NCI-H69 (cell line): ENCODE measurements at places on chromosomes 4 and X.
A peak's percentile ranks its signal among the peaks of the same experiment; 100 is the strongest.

- peak; percentile 26 for DNase-seq
Observed at GRCh38 chrX:8179656-8180055, 8.6 kb upstream of the VCX2 start.

DNA sequence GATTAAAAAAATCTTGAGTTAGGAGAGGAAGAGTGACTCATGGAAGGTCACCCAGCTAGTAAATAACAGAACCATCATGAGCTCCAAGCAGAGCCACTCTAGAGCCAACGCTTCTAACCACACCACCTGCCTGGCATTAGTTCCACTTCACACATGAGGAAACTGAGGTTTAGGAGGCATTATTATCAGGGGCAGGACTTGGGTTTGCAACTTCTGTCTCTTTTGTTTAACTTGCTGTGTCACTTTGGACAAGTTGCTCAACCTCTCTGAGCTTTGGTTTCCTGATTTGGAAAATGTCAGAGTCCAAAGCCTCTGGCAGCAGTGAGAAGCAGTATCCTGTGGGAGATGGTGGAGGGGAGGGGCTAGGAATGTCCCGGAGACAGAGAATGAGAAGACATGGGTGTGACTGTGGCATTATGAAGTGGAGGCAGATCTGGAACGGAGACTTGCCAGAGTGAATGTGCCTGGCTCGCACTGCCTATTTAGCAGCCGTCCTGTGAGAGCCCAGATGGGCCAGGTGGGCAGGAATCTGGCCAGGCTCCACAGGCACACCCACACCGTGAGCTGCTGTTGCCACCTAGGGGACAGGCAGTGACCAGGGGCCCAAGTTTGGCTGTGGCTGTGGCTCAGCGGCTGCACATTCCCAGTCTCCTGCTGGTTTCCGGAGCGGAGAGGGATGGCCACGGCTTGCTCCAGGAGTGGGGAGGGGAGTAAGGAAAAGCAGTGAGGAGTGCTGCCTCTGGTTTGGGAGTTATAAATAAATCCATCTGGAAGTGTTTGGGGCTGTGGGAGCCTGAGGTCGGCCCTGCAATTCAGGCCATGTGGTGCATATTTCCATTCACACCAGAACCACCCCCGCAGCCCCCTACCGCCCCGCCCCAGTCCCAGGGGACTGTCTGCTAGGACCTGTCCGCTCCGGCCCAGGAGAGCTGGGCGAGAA is 93.4 kb downstream of the NHSL2 start:
- DNase-seq = no peak

GRCh38 chr4:53563824-53564223 is 27.5 kb downstream of the LNX1 start:
- peak; percentile 3 for DNase-seq

DNA sequence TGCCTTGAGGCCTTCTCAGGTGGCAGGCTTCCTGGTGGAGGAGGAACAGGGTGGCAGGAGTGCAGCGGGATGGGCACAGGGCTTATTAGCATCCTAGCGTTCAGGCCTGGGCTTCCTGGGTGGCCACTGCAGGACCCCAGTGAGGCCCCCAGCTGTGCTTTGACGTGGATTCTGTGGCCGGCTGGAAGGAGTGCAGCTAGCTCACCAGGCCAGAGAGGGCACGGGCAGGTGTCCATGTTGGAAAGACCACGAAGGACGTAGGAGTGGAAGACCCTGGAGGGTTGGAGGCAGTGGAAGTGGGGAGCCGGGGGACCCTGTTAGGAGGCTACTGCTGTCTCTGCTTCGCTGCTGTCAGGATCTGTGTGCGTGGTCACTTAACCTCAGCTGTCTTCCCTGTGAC is 13.3 kb upstream of the TADA2B start:
- no peak for DNase-seq

- DNase-seq = no peak
Observed at GRCh38 chrX:9693307-9694001, 72.2 kb downstream of the GPR143 start.

DNA sequence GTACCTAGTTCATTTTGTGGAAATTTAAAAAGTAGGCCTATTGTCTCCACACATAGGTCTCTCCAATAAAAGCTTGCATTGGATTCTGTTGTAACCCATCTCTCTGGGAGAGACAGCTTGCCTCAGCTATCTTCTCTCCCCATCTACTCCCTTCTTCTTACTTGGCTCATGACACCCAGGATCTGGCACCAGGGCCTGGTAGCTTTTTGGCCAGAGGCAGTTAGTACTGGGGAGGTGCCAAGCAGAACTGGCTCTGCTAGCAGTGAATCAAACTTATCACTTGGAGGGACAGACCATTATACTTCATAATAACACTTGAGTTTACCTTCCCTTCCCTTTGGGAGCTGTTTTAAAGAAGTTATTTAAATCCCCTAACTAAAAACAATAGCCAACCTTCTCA is 31.8 kb downstream of the PLAC1 start:
- DNase-seq = no peak

DNA sequence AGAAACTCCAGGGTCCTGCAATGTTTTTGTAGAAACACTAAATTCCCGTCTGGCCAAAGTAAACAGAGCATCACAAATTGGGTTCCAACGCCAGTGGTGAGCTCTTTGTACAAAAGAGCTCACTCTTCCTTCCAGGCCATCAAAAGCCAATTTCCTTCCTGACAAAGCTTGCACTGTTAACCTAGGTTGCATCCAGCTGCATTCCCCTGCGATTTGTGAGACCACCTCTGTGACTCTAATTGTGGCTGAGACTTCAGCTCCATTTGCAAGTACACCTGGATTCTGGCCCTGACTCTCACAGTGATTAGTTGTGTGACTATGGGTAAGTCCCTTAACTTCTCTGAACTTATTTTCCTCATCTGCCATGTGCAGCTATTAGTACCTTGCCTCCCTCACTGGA is 212.5 kb upstream of the CXorf66 start:
- no peak for DNase-seq

DNA sequence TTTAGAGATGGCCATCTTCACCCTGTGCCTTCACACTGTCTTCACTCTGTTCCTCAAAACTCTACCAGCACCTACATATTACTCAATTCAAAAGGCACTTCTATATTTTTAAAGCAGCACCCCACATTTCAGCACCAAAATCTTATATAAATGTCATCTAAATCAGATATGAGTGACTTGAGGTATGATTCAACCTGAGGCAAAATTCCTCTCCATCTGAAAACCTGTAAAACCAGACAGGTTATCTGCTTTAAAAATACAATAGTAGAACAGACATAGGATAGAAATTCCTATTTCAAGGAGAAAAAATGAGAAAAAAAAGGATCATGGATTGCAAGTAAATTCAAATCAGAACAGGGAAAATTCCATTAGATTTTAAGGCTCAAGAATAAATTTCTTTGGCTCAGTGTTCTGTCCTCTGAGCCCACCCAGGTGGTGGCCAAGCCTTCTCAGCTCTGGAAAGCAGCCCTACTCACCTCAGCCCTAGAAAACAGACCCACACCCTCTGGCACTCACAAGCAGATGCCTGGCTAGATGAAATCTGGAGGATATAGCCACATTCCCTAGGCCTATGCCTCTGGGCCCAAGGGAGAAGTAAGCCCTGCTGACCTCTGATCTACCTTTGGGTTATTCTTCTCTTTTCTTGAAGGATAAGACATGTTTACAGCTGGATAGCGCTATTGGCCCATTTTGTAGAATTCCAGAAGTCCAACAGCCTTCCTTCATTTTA is 240.4 kb upstream of the ZCCHC13 start:
- DNase-seq = no peak

GRCh38 chrX:124805486-124805885 is 459.1 kb downstream of the SH2D1A start:
- DNase-seq = no peak

- DNase-seq = peak; percentile 31
Observed at GRCh38 chr4:182648766-182649165, 268.4 kb downstream of the DCTD start.

- no peak for DNase-seq
Observed at GRCh38 chr4:180356766-180357165, 1886.4 kb upstream of the TENM3 start.

DNA sequence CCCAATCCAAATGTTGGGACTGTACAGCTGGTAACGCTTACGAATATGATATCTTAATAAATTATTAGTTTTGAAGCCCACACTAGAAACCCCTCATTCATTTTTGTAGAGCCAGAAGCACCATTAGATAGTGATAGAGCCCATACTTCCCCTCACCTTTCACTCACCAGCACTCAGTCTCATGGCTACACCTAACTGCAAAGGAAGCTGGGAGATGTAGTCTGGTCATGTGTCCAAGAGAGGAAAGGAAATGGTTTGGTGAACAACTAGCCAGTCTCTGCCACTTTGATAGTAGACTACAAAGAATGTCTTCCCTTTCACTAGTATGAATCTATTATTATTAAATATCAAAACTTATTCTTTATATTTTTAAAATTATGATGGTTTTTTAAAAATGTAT is 77.1 kb upstream of the EGFL6 start:
- DNase-seq = no peak

GRCh38 chr4:25901030-25901430 is 13.0 kb upstream of the SMIM20 start:
- no peak for DNase-seq

DNA sequence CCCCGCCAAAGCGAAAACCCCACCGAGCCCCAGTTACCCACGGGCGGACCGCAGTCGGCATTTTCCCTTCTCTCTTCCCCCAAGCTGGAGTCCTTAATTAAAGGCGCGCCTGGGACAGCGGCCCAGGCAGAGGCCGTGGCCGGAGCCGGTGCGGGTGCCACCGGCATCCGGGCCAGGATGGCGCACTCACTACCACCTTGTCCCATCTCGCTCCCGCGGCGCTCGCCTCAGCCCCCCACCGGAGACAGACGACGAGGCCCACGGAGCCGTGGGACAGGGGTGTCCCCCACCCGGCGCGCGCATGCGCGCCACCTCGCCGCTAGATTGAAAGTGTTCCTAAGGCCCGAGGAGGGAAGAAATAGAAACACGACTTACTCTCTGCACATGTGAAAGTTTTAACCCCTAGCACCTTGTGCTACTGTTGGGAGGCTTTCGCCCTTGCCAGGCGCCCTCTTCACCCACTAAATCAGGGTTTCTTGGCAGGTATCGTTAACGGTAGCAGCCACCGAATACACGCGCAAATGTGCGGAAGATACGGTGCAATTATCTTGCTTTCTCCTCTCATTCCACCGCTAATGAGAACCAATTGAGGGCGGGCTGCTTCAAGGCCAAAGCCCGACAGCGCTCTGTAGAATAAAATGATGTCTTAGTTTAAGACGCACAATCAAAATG is 64.3 kb upstream of the CCDC160 start:
- no peak for DNase-seq
